ENCODE measurements at places on chromosomes 16 and 17.

DNA sequence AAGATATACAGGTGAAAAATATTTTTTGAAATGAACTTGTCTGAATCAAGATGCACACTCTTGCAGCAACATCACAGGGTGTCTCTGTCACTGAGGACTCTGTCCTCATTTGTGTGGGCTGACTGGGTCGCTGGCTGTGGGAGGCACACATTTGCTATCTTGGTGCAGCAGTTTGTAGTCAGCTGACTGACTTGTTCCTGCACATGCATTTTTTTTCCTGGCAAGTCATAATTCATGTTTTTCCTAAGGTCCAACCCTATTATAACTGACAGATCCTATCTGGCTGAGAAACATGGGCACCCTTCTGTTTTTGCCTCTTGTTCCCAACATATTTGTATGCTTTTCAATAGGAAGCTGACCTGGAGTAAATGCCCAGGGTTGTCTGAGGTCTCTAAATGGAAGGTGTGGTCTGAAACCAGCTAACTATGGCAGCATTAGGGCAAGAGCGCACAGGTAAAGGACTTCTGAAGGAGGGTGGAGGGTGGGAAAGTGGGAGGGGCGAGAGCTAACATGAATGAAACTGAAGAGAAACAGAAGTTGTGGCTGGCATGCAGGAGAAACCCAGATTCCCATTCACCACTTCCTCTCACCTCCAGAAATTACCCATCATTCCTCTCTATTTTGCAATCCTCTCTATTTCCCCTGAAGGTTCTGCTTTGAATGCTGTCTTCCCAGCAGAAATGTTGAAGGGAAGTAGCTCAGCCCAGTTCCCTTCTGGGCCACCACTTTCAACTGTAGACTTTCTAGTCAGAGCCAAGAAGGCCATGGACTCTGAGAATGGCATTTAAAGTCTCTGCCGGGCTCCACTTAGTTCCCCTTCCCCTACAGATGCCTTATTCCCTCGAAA is 166.1 kb downstream of the PRKCA start:
- DNase-seq: no peak

DNA sequence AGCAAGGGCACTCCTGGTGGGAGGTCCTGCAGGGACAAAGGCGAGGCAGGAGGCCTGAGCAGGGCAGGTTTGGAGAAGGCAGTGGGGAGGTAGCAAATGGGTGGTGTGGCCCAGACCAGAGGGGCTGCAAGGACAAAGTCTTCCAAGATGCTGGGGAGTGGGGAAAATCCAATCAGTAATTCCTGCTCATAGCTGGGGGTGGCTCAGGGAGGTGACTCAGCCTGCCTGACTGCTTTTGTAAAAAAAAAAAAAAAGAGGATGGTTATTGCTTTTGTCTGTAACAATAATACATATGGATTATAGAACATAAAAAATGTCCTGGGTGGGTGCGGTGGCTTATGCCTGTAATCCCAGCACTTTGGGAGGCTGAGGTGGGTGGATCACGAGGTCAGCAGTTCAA is 5.2 kb downstream of the IL34 start:
- no peak for DNase-seq

GRCh38 chr17:75102385-75102821 is 7.4 kb upstream of the ARMC7 start:
- no peak for DNase-seq

DNA sequence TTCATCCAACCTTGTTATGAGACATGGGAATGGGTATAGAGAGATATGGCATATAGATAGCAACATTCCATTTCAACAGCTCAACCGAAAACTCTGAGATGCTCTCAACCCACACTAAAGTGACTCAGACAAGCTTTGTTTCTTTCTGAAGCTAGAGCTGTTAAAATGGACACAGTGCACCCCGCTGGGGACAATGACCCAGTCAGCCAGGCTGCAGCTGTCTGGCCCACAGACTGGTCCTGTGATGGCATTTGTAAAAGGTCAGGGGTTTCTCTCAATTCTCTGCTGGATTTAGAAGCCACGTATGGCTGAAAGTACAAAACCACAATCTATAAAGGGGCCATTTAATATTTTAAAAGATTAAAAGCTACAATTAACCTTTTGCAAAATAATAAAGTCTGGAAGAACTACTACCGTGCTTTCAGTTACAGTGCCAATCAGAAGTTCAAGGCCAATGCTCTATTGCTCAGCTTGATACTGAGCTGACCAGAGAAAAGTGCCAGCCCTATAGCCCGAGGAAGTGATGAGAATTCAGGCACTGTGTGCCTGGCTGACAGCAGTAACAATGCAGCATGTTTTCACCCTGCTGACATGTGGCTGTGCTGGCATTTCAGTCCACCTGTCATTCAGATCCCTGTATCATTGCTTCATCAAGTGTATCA is 60.2 kb downstream of the TEX2 start:
- peak; percentile 81 for DNase-seq

DNA sequence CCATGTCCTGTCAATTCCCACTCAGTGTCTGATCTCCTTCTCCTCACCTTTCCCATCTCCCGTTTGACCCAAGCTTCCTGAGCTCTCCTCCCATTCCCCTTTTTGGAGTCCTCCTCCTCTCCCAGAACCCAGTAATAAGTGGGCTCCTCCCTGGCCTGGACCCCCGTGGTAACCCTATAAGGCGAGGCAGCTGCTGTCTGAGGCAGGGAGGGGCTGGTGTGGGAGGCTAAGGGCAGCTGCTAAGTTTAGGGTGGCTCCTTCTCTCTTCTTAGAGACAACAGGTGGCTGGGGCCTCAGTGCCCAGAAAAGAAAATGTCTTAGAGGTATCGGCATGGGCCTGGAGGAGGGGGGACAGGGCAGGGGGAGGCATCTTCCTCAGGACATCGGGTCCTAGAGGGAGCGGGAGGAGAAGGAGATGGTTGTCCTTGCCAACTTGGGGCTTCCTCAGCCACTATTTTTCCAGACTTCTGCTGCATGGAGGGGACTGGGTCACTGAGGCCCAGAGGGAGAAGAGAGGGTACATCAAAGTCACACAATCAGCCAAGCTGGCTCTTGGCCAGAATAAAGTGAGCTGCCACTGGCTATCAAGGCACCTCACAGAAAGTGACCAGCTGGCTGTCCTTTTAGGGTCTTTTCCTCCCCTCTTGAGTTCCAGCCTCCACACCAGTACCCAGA is 1.9 kb upstream of the TBC1D10B start:
- no peak for DNase-seq

DNA sequence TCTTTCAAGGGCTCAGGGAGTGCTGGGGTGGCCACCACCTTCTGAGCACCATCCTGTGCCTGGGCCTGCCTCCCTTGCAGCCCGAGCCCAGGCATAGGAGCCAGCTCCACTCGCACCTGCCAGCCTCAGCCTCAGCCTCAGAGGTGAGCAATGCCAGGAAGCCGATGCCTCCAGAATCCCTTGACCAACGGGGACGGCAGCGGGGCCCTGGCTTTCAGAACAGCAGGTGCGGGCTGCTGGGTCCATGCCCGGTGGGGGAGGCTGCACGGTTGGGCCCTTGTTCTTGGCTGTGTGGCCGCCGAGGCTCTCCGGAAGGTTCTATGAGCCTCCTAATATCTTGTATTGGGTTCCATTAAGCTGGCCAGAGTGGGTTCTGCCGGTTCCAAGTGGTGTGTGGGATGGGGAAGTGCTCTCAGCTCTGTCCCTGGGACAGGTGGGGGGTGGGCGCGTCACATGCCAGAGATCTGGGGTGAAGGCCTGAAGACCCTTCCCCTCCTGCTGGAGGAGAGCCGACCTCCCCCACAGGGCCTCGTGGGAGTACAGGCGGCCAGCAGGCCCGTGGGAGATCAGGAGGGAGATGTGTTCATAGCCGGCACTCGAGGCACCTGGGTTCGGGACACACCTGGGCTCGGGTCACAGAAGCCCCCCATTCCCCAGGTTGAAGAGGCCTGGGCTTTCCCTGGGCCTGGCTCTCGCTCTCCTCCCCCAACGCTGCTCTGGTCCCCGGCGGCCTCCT is 27.0 kb downstream of the NPTX1 start:
- DNase-seq: no peak

- no peak for DNase-seq
These were observed 53.5 kb downstream of the MARCHF10 start for GRCh38 chr17:62754631-62755030.

Data from HFFc6 (cell line).